CD4-positive, alpha-beta T cell treated with Interleukin-12 subunit alpha and Interleukin-12 subunit beta, for 1 hour (primary cell): ENCODE measurements at places on chromosomes 1 and 21.
A peak's percentile ranks its signal among the peaks of the same experiment; 100 is the strongest.

DNA sequence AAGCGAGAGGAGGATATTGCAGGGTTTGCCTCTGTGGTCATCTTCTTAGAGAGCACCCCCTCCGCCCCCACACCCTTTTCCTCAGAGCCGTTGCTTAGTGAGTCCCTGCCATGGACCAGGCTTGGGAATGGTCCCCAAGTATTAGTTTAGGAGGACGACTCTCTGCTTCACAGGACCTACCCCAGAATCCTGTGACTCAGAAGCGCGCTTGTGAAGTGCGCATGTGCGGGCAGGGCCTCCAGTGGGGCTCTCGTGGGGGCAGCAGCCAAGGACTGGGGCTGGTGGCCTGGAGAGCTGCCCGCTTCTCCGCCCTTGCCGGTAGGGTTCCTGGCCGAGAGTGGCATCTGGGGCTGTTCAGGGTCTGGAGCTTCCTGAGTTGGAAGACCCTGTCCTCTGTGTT lies 37.3 kb upstream of the HMGN1 start:
- DNase-seq: no peak

- no peak for DNase-seq
Observed at GRCh38 chr1:220818421-220819173, 31.9 kb downstream of the MTARC1 start.

DNA sequence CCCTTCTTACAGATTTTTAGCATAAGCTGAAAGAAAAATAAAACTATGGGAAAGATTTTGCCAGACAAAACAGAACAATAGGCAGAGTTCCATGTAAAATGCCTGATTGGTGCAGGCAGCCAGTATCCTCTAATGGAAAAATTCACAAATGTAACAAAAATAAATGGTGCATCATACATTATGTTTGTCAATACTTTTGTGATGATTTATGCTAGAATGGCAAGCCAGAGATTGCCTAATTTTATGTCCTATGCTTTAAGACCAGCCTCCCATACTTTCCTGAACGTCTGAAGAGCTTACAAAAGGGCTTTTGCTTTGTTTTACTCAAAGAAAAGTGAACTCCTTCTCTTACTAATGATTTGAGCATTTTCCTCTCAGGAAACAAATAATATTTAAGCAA lies 81.5 kb upstream of the KCNJ15 start:
- DNase-seq: no peak

GRCh38 chr1:186030453-186030852 lies 296.3 kb downstream of the HMCN1 start:
- DNase-seq: no peak

DNA sequence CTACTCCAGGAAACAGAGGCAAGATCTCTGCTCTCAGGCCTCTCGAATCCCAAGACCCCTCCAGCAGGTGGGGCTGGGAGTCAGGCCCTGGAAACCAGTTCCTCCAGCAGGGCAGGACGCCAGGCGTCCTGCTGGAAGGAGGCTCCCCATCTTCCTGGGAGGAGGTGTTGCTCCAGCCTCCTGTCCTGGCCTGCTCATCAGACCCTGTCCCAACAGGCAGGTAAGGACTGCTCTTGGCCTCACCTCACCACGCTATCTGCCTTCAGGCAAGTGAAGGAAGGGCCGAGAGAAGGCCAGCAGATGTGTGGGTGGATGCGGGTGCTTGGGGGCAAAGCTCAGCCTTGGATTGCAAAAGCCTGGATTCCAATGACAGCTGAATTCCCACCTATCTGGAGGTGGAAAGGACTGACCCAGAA lies 82.9 kb downstream of the SSBP3 start:
- no peak for DNase-seq

- no peak for DNase-seq
Observed at GRCh38 chr1:177928194-177928593, 41.7 kb downstream of the SEC16B start.

- no peak for DNase-seq
Observed at GRCh38 chr1:33684396-33685179, 179.3 kb upstream of the HMGB4 start.

- no peak for DNase-seq
Observed at GRCh38 chr1:153538315-153538821, 2.4 kb downstream of the S100A5 start.

GRCh38 chr1:225834417-225835329 lies 24.7 kb downstream of the EPHX1 start:
- no peak for DNase-seq

- no peak for DNase-seq
Observed at GRCh38 chr1:198264282-198264681, 107.5 kb downstream of the NEK7 start.

DNA sequence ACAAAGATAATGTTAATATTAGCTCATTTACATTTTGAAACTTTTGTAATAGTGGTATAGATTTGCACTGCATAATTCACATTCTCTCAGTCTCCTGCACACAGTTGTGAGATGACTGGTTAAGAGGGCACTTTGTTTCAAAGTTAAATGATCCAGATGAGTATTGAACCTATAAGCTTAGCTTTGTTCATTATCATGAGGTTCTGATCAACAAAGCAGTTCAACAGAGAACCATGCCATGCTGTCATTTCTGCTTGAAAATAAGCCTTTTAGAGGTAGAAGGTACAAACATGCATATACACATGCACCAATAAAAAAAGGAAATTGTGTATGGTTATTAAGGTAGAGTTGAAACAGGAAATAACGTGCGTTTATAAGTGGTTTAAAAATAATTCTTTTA lies 4.8 kb downstream of the RAP1A start:
- peak; percentile 69 for DNase-seq

- DNase-seq: no peak
Observed at GRCh38 chr1:210696709-210697108, 368.0 kb downstream of the HHAT start.

DNA sequence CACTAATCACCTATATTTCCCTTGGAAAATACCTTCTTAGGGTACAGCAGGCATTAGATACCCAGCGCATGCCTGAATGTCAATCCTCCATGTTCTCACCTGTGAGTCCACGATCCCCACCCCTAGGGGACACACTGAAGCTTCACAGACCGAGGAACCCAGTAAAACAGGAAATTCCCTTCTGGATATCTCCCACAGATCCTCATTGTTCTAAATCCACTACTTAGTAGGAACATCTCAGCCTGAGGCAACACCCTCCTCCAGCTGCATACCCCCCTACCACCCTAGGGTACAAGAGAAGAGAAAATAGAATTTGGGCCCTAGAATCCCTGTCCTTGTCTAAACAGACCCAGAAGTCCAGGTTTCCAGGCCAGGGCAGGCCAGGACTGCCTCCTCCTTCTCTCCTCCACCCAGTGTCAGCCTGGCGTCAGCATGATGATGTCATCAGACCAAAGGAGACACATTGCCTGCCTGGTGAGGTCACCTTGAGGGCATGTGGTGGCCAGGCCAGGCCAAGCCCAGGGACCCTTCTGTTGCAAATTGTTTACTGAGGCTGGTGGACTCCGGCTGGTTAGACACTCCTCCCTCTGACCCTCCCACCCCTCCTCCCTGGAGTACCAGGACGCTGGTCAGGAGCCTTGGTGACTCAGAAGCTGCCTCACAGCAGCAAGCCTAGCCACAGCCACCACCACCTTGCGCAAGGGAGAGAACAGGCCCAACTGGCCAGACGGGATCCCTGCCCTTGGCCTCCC lies 6.2 kb downstream of the NECTIN4 start:
- DNase-seq: peak; percentile 26

DNA sequence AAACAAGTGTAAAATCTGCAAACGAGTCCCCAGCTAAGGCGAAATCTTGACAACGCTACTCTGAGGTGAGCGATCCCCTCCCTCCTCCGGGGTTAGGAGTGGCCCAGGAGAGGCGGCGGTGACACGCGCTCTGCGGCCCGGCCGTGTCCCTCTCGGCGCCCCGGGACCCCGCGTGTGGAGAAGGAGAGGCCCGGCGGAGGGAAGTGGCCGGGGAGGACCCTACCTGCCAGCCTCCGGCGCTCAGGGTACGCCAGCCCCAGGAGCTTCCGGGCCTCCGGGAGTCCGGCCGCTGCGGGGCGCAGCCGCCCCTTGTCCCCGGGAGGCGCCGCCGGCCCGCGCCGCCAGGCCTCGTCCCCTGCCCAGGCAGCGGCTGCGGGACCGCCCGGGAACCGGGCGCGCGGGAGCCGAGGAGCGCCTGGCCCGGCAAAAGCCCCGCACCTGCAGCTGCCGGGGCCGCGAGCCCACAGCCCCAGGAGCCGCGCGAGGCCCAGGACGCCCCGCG lies 543 bp downstream of the ABCB10 start:
- DNase-seq: peak; percentile 27

DNA sequence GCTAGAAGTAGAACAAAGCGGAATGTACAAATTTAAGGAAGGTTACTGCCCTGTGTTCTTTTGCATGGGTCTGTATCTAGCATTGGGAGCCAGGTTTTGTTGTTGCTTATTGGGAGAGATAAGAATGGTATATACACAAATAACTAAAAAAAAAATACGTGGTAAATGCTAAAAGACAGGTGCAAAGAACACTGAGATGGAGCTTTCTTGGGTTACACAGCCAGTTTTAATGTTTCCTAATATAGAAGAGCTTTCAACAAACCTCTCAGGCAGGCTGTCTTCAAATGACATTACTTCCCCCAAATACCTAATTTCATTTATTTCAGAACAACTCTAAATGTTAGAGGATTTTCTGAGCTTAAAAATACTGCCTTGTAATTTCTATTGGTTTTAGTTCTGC lies 1.4 kb upstream of the MDM4 start:
- no peak for DNase-seq

GRCh38 chr1:63024132-63024531 lies 240.2 kb downstream of the ATG4C start:
- no peak for DNase-seq

DNA sequence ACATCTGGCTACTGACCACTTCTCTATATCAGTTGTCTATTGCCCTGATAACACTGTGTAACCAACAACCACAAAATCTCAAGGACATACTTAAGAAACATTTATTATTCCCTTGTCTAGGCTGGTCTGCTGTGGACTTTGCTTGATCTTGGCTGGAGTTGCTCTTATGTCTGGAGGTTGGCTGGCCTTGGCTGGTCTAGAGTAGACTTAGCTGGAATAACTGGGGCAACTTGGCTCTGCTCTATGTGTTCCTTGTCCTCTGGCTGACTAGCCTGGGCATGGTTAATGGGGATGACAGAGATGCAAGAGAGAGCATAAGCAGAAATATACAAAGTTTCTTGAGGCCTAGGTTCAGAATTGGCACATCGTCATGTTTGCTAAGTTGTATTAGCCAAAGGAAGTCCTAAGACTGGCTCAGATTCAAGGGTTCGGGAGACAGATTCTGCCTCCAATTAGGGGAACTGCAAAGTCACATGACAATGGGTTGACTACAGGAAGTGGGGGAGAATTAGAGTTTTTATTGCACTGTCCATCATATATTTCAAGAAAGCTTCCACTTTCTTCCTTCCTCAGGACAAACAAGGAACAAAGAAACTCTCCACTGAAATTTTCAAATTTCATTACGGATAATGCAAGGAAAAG lies 61.4 kb upstream of the HMCN1 start:
- no peak for DNase-seq

DNA sequence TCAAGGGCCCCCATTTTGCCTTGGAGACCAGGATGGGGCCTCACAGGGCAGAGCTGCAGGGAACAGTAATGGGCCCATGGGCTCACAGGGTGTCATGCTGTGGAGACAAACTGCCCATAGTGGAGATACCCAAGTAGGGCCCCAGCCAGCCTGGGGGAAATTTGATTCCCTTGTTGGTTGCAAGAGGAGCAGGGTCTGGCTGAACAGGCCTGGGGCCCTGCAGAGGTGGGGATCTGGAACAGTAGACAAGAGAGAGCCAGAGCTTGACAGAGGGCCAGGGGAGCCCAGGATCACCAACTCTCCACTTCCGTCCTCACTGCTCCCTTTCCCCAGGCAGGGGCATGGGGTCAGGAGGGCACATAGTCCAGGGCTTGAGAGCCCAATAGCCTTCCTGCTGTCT lies 8.7 kb downstream of the S100B start:
- DNase-seq: no peak

DNA sequence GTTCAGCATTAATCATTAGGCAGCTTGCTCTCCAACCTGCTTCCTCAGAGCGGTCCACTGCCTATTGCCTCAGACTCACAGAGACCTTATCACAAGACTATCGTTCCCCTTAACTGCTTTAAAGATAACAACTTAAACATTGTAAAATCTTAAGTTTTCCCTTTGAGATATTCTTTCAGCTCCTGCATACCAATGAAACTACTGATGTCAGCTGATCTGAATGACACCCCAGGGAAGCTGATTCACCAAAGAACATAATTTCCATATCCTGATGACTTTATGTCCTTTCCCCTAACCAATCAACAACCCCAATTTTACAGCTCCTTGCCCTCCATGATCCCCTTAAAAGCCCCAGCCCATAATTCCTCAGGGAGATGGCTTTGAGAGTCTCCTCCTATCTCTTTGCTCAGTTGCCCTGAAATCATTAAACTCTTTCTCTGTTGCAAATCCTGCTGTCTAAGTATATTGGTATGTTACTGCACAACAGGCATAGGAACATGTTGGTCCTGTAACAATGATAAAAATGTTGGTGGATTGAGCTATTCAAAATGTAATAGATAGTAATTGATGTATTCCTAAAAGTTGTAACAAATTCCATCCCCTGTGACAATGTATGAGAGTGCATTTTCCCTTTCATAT lies 621.4 kb upstream of the RGS18 start:
- DNase-seq: no peak

GRCh38 chr1:223129229-223129901 lies 13.7 kb downstream of the TLR5 start:
- peak; percentile 56 for DNase-seq

DNA sequence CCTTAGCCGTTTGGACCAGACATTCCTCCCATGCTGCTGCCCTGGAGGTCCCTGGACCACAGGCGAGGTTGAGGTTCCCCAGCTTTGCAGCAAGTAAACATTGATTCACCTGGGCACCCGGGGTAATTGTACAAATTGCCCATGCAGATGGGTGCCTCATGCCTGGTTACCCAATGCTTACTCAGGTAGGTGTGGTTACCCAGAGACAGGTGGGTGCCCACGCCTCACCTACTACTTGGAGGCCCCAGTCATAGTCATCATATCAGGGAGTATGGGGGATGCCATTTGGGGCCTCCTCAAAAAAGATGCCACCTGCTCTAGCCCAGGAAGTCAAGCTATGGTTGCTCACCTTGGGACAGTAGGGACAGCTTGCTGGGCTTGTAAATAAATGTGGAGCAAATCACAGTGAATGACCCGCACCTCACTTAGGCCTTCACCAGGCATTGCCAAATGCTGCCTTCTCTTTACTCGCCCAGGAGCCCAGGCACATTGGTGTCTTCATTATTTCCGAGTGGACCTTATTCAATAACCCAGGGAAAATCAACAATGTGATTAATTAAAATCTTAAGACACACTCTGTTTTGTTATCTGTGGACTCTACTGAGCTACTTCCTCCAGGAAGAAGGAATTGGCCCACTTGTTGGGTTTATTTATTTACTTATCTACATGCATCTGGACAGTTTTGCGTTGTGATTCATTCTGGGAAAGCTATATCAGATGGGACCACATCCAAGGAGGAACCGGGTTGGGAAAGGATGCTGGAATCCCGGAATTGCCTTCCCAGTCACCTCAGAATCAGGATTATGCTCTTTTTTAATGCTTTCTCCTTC lies 35.6 kb upstream of the GRHL3 start:
- no peak for DNase-seq

DNA sequence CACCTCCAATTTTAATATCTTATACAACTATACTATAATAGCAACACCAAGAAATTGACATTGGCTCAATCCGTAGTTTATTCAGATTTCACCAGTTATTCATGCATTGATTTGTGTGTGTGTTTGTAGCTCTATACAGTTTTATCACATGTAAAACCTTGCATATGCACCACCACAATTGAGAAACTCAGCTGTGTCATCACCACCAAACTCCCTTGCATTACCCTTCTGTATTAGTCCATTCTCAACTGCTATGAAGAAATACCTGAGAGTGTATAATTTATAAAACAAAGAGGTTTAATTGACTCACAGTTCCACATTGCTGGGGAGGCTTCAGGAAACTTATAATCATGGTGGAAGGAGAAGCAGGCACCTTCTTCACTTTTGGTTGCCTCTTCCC lies 162.1 kb downstream of the PATJ start:
- no peak for DNase-seq
